ENCODE measurements at places on chromosomes 6 and 20. TPM values are rescaled to one million over a fixed set of nuclear protein-coding genes. Genes with fewer than 3 reads are reported as not detected.

Gene SIRPD
- not detected for total RNA-seq

Gene CLIC5
- not detected for total RNA-seq

Gene F13A1
- total RNA-seq: not detected

Gene FERMT1
- 7.5 TPM for total RNA-seq

Gene HLA-DRA
- total RNA-seq: not detected

Gene GPLD1
- under 0.01 TPM for total RNA-seq

Gene PDYN
- total RNA-seq: not detected

Gene ZC2HC1B
- not detected for total RNA-seq

Gene PHACTR3
- not detected for total RNA-seq

Gene TFAP2D
- total RNA-seq: not detected

Gene CFB
- 0.86 TPM for total RNA-seq

Gene LST1
- total RNA-seq: not detected

Gene CD24
- total RNA-seq: under 0.01 TPM

Gene FAXC
- 8.6 TPM for total RNA-seq

Gene DLL1
- under 0.01 TPM for total RNA-seq

Gene FHL5
- not detected for total RNA-seq

Gene DOP1A
- total RNA-seq: 7.8 TPM

Gene HNF4A
- not detected for total RNA-seq

Gene VGLL2
- not detected for total RNA-seq

Gene SYCP2
- total RNA-seq: not detected

Gene NKAIN2
- total RNA-seq: not detected

Gene ENPP5
- total RNA-seq: not detected

Gene SASH1
- 11.3 TPM for total RNA-seq

Gene COL9A1
- not detected for total RNA-seq

Gene BPIFA1
- not detected for total RNA-seq

Gene MYLK2
- 0.18 TPM for total RNA-seq

Gene CRISP2
- total RNA-seq: not detected

Gene PNRC1
- 34.6 TPM for total RNA-seq

Gene PDE7B
- total RNA-seq: 4.0 TPM

Gene NKX2-2
- total RNA-seq: not detected

Gene PTK6
- total RNA-seq: not detected

Gene DNAH8
- not detected for total RNA-seq

Gene C20orf96
- 0.53 TPM for total RNA-seq

Gene SLC17A2
- total RNA-seq: not detected

Gene LTB
- total RNA-seq: not detected

Gene EFCAB8
- not detected for total RNA-seq

Gene MYCT1
- total RNA-seq: not detected

Gene SLC32A1
- not detected for total RNA-seq

Gene THEMIS
- total RNA-seq: not detected

Gene GMPR
- total RNA-seq: 4.4 TPM

Gene PAX1
- total RNA-seq: not detected

Measured in myometrial cell (primary cell).